SK-N-MC (cell line): ENCODE measurements at places on chromosomes 3 and 15.

DNA sequence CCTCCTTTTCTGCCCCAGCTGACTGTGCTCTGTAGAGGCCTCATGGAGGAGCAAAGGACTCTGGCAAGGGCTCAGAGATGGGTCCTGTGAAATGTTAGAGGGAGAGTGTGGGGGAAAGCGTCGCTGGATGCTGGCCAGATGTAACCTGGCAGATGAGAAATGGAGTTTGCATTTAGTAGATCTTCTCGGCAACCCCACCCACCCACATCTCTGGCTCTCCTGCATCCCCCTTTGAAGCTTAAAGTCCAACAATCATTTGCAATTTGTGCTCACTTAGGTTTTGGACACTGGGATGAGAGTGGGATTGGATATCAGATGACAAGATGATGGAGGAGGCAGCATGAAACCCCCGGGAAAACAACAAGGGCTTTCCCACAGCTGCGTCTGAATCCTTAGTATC lies 523.6 kb upstream of the MCTP2 start:
- DNase-seq: no peak

DNA sequence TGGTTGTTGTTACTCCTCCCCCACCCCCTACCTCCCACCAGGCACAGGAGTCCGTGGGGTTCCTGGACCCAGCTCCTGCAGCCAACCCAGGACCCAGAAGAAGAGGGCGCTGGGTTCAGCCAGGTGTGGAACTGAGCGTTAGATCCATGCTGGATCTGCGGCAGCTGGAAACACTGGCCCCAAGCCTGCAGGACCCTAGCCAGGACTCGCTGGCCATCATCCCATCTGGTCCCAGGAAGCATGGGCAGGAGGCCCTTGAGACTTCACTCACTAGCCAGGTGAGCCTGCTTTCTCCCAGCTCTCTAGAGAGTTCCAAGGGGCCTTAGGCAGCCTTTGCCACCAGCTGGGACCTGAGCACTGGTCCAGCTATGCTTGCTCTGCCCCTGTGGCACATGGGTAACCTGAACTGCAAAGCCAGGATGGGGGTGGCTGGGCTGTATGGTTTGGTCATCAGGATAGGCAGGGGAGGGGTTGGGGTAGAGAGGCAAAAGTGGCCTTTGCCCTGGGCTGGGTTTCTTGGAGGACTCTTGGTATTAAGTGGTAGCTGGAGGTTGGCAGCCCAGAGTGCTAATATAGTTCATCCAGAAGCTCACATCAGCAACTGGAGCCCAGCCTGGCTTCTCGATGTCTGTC lies 7.0 kb upstream of the JMJD7 start:
- no peak for DNase-seq

- no peak for DNase-seq
Observed at GRCh38 chr15:88395872-88396781, 71.1 kb downstream of the MRPL46 start.

DNA sequence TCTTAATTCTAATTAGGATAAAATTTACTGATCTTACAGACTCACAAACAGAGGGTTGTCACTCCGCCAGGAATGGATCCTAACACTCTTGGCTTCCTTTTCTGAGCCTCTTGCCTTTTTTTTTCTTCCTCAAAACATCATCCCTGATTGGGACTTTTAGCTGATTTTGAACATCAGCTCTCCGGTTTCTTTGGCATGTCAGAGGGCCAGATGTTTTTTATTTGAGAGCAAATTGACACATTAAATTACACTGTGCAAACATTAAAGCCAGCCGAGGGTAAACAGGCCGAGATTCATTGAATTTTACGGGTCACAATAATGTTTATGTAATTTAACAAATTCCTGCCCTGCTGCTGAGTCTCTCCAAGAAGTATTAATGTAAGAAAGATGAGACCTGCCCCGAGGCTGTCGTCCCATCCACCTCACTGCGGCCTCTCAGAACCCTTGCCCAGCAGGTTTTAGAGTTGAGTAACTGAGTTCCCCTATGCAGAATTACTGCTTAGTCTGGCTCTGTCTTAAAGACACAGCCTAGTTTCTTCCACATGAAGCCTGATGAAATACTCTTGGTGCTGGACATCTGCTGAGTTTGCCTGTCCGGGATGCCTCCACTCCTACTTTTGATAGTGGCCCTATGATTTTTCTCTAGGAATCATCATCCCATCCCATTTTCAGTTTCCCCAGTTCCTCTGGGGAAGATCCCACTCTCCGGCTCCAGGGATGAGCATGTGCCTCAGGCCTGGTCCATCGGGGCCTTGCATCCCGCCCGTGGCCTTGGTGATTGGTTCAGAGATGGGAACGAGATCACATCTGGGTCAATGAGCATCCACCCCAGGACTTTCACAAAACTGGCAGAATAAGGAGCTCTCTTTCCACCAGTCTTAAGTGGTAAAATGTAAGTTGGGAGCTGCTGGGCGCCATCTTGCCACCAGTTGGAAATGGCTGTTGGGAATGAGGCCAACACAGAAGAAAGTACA lies 226.6 kb upstream of the TLE3 start:
- DNase-seq: no peak

GRCh38 chr3:55167586-55168317 lies 239.9 kb upstream of the LRTM1 start:
- DNase-seq: no peak

GRCh38 chr3:117433427-117433826 lies 723.8 kb downstream of the TUSC7 start:
- no peak for DNase-seq

- DNase-seq: no peak
Observed at GRCh38 chr3:192273697-192274010, 453.7 kb downstream of the FGF12 start.

DNA sequence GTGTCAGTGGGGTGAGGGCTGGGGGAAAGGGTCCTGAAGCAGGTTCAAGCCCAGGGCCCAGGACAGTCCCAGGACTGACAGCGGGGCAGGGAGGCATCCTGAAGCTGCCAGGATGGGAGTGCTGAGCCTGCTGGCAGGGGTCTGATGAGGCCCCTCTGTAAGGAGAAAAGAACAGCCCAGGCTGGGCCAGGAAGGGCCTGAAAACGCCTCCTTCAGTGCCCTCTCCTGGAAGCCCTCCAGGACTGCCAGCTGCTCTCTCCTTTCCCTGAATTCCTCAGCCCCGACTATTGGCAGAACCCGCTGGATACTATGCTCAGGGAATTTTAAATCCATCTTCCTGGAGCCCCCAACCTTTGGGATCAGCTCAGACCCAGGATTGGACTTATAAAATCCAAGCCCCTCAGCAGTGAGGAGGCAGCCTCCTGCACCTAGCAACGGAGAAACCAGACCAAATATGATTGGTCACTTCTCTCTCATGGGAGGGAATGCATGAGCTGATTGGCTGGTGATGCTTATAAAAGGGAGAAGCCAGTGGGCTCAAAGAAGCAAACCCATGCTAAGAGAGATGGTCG lies 203.5 kb upstream of the LINGO1 start:
- no peak for DNase-seq

DNA sequence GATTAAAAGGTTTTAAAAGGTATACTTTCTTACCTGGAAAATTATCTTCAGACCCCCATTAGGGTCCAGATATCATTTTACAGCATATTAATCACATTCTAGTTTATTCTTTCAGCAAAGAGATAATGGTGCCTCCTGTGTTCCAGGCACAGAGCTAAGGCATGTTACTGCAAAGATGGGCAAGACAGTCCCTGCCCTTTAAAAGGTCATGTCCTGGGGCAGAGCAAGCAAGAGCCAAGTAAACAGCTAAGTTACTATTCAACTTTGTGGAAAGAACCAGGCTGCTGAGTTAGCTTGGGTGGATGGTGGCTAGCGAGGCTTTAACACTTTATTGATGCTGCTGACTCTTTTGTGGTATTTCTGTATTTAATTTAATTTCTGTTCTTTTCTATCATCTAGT lies 75.0 kb downstream of the LRRC28 start:
- no peak for DNase-seq

DNA sequence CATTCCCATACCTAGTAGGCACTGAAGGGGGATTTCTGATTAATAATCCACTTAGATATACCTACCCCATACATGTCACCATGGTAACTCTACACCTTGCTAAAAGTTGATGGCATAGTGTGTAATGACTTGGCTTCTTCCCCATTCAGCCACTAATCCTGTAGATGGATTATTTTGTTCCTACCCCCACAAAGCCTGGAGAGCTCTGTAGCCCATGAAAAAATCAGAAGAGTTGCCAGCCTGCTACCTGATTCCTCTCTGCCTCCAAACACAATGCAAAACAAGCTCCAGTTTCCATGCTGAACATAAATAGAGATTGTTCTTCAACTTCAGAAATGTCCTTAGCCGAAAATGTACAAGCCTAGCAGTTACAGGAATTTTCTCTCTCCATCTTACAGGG lies 98.9 kb upstream of the PFN2 start:
- no peak for DNase-seq

- no peak for DNase-seq
Observed at GRCh38 chr3:162491952-162492351, 995.3 kb downstream of the OTOL1 start.

DNA sequence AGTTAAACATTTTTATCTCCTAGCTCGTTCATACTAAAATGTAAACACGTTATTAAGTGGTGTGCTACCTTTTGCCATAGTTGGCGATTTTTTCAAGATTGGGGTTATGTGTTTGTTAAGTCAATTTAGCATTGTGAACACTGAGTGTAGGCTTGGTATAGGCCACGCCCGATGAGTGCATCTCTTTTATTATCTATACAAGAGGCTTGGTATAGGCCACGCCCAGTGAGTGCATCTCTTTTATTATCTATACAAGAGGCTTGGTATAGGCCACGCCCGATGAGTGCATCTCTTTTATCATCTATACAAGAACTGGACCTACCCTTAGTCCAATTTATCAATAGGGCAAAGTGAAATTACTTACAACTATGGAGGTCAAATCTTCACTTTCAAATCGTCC lies 70.4 kb downstream of the NIPA2 start:
- no peak for DNase-seq
